ENCODE measurements at places on chromosomes 2 and 18.

DNA sequence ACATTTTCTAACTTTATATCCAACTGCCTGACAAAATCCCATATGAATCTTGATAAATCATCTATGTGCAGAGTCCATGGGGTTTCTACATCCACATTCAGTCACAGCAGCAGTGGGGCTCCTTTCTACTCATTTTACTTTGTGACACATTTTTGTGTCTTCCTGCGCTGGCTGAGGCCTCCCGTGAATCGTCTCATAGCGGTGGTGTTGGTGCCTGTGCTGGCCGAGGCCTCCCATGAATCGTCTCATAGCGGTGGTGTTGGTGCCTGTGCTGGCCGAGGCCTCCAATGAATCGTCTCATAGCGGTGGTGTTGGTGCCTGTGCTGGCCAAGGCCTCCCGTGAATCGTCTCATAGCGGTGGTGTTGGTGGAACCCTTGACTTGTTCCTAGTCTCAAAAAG is 17.0 kb downstream of the SNED1 start:
- DNase-seq, result no peak

DNA sequence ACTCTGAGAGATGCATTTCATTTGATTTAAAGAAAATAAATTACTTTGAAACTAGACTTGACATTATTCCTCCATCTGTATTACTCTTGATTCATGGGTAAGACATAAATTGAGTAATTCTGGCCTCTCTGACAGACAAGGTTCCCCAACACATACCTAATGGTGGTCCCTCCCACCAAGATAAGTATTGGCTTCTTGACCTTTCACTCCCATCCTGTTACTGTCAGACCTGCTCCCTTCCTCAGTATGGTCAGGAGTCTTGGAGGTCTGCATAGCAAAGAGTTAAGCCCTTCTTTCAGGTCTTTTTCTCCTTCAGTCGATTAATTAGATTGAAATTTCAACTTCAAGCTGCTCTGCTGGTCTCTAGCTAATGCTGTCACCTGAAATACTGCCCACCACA is 42.2 kb upstream of the ACVR1 start:
- no peak for DNase-seq

DNA sequence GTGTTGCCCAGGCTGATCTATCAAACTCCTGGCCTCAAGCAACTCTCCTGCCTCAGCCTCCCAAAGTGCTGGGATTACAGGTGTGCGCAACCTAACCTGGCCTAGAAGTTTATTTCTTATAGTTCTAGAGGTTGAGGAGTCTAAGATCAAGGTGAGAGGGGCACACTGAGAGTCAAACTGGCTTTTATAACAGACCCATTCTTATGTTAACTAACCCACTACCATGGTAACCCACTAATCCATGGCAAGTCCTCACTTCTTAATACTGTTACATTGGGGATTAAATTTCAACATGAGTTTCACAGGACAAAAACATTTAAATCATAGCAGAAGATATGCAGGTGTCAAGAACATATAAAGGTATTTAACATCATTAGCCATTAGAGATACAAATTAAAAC is 50.6 kb downstream of the MDH1 start:
- no peak for DNase-seq

DNA sequence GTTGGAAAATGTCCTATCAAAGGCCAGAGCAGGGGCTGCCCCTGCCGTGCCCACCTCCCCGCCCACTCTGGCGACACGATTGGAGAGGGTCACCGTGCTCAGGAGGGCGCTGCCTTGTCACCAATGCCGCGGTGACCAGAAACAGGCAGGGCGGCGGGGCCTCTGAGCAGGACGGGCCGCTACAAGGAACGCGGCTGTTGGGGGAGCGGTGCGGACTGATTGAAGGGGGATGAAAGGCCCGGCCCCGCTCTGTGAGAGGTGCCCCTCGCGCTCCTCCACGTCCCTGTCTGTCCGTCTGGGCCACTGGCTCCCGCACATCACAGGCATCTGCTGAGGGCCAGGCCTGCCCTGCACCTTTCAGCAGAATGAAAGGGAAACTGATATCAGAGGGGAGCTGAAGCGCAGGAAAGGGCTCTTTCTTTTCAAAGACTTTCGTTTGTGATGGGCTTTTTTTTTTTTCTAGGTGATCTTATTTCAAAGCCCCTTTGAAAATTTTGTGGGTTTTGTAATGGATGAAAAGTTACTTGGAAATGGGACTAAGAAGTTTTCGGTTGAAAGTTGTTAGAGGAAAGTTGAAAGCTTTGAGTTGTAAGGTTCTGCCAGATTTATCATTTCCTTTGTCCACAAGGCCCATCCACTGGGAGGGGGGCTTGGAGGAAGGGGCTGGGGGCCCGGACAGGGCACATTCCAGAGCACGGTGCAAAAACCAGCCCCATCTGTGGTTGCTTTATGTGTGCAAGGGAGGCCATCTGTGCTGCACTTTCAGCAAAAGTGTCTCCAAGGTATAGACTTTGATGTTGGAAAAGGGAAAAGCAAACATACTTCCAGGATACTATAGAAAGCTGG is 244.2 kb downstream of the KLHL29 start:
- no peak for DNase-seq

DNA sequence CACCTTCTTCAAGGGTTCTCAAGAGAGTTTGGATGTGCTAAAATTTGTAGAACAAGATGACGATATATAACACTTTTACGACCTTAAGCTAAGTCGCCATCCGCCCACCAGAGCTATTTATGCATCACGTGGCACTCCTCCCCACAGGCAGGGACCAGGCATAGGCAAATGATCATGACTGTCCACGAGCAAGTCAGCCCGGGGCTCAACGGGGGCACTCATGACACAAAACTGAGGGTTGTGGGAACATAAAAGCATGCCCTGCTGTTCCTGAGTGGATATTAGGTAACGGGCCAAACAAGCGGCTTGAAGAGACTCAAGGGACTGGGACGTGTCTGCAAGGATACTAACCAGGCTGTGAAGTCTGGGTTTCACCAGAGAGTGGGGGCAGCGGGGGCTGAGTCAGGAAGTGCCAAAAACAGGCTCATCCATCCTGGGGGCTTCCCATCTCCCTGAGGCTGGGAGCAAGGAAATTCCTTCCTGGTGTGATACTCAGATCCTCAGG is 58.1 kb downstream of the FAM178B start:
- no peak for DNase-seq

DNA sequence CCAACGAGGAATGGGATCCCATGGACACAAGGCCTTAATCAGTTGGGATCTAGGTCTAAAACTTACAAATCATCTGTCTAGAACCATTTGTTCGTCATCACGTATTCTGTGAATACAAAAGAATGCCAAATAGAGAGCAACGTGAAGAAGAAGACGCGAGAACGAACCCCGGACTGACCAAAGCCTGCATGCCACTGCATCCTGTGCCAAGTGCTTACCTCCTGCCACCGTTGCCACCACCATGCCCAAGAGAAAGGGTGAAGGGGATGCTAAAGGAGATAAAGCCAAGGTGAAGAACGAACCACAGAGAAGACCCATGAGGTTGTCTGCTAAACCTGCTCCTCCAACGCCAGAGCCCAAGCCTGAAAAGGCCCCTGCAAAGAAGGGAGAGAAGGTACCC is 30.2 kb downstream of the ITSN2 start:
- DNase-seq, result no peak

DNA sequence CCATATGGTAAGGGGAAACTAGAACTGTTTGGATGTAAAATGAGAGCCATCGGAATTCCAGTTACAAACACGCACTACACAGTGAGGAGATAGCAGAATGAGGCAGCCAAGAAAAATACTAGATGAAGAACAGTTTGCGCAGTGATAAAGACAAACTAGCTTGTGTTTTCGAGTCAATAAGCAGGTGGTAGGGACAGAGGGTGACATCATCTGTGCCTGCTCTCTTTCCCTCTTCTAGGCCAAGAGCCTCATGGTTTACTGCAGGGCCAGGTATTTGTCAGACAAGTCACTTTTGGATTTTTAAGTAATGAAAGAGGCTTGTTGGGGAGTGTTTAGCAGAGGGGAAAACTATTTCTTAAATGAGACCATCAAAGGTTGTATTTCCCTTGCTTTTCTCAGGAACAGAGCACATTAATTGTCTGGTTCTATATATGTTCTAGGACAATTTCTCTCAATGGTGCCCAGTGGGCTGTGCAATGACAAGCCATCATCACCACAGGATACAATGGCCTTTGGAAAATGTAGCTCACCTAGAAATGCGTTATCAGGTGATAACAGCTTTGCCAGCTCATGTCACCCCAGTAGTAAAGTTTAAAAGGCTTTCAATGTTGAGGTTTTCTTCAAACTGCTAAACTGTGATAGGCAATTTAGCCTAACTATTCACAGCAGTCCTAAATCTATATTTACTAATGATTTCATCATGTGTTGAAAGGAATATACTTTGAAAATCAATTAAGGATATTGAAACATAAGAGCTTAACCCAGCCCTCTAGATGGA is 1210.3 kb upstream of the ZEB2 start:
- DNase-seq, result no peak

DNA sequence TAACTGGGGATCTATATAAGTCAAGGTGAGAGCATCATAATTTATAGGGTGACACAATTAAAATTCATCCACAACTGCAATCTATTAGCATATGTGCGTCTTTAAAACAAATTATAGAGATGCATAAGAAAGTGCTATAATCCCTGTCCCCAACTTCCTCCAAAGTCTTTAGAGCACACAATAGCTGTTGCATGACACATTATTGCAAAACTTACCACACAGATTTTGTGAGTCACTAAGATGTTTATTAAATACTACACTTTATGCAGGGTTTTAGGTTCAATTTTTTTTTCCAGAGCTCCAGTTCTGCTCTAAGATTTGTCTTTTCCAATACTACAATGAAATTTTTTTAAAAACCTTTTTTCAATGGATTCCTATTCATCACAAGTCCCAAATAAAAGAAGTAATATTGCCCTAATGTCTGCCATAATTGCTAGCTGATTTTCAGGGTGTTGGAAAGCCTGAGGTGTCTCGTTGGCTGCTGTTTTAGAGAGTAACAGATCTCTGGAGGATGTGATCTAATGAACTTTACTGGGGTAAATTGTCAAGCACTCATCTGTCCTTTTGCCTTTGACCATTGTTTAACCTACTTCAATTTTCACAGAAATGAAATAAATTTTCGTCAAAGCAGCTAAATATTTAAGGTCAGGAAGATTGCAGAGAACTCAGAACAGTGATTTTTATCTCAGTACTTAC is 250.5 kb upstream of the NETO1 start:
- DNase-seq, result no peak

GRCh38 chr18:44409515-44409914 is 271.2 kb upstream of the SETBP1 start:
- no peak for DNase-seq

- DNase-seq, result no peak
Observed at GRCh38 chr2:127052057-127052770, 54.7 kb downstream of the BIN1 start.

GRCh38 chr2:218879776-218880101 is 913 bp upstream of the WNT10A start:
- DNase-seq, result no peak

DNA sequence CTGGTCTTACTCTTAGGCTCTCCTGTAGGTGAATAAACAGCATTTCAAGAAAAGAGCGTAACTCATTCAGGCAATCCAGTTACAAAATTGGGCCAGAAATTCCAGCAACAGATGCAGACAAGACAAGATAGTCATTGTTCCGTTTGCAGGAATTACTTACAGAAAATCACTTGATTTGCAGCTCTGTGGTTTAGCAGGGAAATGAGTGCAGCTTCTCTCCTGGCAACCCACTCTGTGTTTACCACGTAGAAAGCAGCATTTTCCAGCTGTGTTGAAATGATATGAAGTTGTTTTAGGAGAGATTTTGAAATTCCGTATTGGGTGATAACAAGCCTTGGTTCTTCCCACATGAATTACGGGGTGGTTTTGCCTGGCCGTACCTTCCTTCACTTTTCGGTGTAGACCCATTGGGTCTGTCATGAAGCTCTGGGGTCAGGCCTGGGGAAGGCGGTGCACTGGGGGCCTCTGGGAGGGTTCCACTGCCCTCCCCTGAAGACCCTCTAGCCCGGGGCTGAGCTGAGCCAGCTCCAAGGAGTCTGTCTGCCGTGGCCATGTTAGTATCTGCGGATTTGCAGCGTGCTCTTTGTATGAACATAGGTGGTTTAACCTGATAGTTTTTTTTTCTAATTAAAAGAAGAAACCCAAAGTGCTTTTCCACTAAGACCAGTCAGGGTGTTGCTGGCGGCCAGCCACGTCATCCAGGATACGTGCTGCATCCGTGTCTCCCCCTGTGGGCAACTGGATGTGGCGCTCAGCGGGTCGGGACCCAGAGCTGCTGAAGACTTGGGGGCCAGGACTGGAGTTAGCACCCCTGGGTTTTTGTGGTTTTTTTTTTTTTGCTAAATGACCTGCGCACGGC is 58.9 kb upstream of the KCNG2 start:
- DNase-seq, result no peak

GRCh38 chr18:9013926-9014373 is 88.5 kb upstream of the NDUFV2 start:
- no peak for DNase-seq

DNA sequence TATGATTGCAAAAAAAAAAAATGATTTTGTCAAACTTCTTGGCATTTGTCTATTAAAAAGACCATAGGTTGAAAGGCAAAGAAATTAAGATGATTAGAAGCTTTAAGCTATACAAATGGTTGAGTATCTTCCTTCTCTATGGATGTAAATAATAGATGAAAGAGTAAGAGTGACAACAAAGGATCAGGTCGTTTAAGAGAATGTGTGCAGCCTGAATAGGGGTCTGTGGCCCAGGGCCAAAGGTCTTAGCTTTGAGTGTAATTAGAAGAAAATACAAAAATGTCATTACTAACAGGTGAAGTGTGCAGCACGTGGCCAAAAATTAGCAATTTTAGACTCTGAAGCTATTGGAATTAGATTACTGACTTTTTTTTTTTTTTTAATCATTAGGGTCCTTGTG is 122.4 kb downstream of the GREB1L start:
- no peak for DNase-seq

- no peak for DNase-seq
Observed at GRCh38 chr18:50982086-50982801, 14.4 kb downstream of the ELAC1 start.

DNA sequence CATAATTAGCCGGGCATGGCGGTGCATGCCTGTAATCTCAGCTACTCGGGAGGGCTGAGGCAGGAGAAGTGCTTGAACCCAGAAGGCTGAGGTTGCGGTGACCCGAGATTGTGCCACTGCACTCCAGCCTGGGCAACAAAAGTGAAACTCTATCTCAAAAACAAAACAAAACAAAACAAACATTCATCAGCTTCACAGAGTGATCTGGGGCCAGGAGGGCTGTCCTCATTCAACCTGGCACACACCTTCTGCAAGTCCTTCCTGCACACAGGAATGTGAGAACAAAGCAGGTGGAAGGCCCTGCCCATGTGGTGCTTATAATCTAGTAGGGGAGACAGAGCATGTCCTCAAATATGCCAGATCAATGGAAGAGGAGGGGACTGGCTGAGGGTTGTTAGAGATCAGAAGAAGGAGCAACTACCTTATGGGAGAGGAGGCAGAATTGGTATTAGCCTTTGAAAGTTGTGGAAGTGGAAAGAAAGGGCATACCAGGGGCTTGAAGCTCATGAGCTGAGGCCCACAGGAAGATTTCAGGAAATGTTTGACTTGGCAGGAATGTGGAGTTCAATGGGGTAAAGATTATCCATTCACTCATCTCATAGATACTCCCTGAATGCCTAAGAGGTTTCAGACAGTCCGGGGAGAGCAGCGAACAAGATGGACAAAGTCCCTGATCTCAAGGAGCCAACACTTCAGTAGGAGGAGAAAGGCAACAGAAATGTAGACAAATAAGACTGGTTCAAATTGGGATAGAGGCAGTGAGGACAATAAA is 155.3 kb upstream of the SIX3 start:
- DNase-seq, result no peak

GRCh38 chr2:23568211-23568610 is 183.2 kb downstream of the KLHL29 start:
- DNase-seq, result no peak
